Activated naive CD8-positive, alpha-beta T cell treated with anti-CD3 and anti-CD28 coated beads for 36 hours (primary cell): ENCODE measurements at places on chromosomes 4 and X. TPM values are rescaled to one million over a fixed set of nuclear protein-coding genes. Genes with fewer than 3 reads are reported as not detected.
A peak's percentile ranks its signal among the peaks of the same experiment; 100 is the strongest.

CFAP99 gene
- total RNA-seq, result not detected

ARHGAP6 gene
- total RNA-seq, result not detected

FOXP3 gene
- 11.2 TPM for total RNA-seq

ASMTL gene
- total RNA-seq, result 30.5 TPM

SYTL4 gene
- total RNA-seq, result not detected

DBET gene
- not detected for total RNA-seq

NALF2 gene
- total RNA-seq, result 0.26 TPM

GRCh38 chr4:256492-256891 is 48.8 kb downstream of the ZNF732 start:
- H3K27ac ChIP-seq, result no peak overlapping the region
- no peaks in the 10 kb centered on the region for H3K4me1 ChIP-seq
- H3K4me3 ChIP-seq, result no peak overlapping the region
- H3K27me3 ChIP-seq, result no peaks in the 10 kb centered on the region
- peaks cover 39% of the 10 kb centered on the region for H3K36me3 ChIP-seq
- DNase-seq, result no peak

GRCh38 chr4:119725011-119725410 is 96.4 kb upstream of the PDE5A start:
- no peaks in the 10 kb centered on the region for H3K36me3 ChIP-seq
- no peak for DNase-seq
- no peak overlapping the region for H3K27ac ChIP-seq
- no peak overlapping the region for H3K4me3 ChIP-seq

GRCh38 chr4:174707051-174707676 is 121.9 kb downstream of the GLRA3 start:
- DNase-seq, result no peak
- no peak overlapping the region for H3K27ac ChIP-seq
- H3K4me3 ChIP-seq, result no peak overlapping the region
- peaks cover 3% of the 10 kb centered on the region for H3K27me3 ChIP-seq

GRCh38 chr4:19961091-19961490 is 290.6 kb upstream of the SLIT2 start:
- no peaks in the 10 kb centered on the region for H3K27me3 ChIP-seq
- H3K4me1 ChIP-seq, result no peaks in the 10 kb centered on the region
- H3K27ac ChIP-seq, result no peak overlapping the region
- H3K36me3 ChIP-seq, result no peaks in the 10 kb centered on the region

DNA sequence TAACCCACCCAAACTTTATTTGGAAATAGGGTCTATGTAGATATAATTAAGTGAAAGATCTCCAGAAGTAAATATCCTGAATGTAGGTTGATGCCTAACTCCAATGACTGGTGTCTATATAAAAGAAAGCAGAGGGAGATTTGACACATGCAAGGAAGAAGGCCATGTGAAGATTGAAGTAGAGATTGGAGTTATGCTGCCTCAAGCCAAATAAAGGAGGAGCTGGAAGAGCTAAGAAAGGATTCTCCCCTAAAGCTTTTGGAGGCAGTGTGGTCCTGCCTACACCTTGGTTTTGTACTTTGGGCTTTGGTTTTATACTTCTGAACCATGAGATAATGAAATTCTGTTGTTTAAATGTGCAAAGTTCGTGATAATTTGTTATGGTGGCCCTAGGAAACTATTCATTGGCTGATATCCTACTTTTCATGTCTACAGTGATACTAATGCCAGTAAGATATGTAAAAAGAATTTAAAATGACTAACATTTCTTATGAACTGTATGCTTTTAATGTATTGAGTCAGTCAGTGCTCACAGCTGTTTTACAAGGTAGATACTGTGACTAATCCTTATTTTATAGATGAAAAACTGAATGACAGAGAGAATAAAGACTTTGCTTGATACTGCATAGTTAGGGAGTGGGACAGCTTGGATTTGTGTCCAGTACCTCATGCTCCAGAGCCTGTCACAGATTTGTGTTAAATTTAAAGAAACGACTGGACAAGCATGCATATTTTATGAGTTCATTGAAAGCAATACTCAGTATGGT is 5.9 kb upstream of the RAB40AL start:
- no peaks in the 10 kb centered on the region for H3K36me3 ChIP-seq
- no peak overlapping the region for H3K27ac ChIP-seq
- DNase-seq, result no peak
- H3K4me3 ChIP-seq, result no peak overlapping the region
- no peaks in the 10 kb centered on the region for H3K4me1 ChIP-seq

DNA sequence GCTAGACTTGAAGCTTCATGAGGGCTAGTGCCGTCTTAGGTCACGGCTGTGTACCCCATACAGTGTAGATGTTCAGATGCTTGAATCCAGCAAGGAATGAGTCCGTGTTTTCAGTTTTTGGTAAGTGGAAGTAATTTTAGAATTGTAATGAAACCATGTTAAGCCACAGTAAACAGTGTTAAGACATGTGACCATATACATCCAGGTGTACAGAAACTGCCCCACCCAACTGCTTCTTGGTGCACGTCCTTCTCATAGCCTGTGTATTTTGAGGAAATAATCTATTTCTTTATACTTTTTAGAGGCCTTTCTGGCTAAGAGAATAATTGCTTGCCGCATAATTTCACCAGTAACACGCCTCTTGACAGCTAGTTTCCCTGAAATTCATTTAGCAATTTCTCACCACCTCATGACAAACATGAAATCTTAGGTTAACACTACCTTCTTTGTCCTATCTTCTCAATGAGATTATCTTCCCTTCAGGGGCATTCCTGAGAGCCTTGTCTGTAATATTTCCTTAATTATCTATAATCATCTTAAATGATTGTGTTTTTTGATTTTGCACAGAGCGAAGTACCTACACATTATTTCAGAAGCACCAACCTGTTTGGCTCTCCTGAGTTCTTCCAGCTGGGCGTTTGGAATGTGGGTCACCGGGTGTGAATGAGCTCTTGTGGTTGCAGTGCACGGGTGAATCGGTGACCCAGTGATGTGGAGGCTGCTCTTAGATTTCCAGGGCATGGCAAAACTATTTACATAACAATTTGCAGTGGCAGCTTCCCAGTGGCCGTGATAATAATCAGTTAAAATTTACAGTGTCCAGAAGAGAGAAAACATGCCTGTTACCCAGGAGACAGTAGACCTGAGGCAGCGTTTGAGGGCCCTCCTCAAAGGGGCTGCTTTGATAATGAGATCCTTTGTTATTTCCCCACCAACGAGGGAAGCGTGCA is 50.2 kb upstream of the TADA2B start:
- H3K36me3 ChIP-seq, result peaks cover 3% of the 10 kb centered on the region
- DNase-seq, result no peak
- H3K27me3 ChIP-seq, result no peaks in the 10 kb centered on the region
- H3K4me3 ChIP-seq, result no peak overlapping the region
- no peak overlapping the region for H3K27ac ChIP-seq

- no peaks in the 10 kb centered on the region for H3K27me3 ChIP-seq
- no peak overlapping the region for H3K27ac ChIP-seq
- H3K4me1 ChIP-seq, result no peaks in the 10 kb centered on the region
- DNase-seq, result no peak
- H3K4me3 ChIP-seq, result no peak overlapping the region
- H3K36me3 ChIP-seq, result no peaks in the 10 kb centered on the region
Observed at GRCh38 chr4:159540501-159540900, 437.6 kb downstream of the RAPGEF2 start.

GRCh38 chr4:163748449-163748848 is 254.0 kb downstream of the TMA16 start:
- no peak for DNase-seq
- no peaks in the 10 kb centered on the region for H3K36me3 ChIP-seq
- no peak overlapping the region for H3K4me3 ChIP-seq
- H3K4me1 ChIP-seq, result no peaks in the 10 kb centered on the region
- H3K27ac ChIP-seq, result no peak overlapping the region

- peak; percentile 33 for DNase-seq
- H3K27ac ChIP-seq, result peak within 1 kb of the TSS; percentile 25
- no peaks in the 10 kb centered on the region for H3K27me3 ChIP-seq
- H3K4me1 ChIP-seq, result peaks cover 18% of the 10 kb centered on the region
Observed at GRCh38 chrX:153598541-153599191, at the start of gene CCNQ. Gene CCNQ, minus strand, starts transcription at chrX:153599139. Its CDS starts 66 bp downstream, at chrX:153599073.

GRCh38 chr4:26873391-26874026 is 12.9 kb downstream of the STIM2 start:
- peak; percentile 72 for DNase-seq
- no peaks in the 10 kb centered on the region for H3K27me3 ChIP-seq
- peaks cover 44% of the 10 kb centered on the region for H3K36me3 ChIP-seq
- peaks cover 78% of the 10 kb centered on the region for H3K4me1 ChIP-seq

- no peaks in the 10 kb centered on the region for H3K27me3 ChIP-seq
- H3K36me3 ChIP-seq, result peaks cover 4% of the 10 kb centered on the region
- H3K27ac ChIP-seq, result no peak overlapping the region
- H3K4me1 ChIP-seq, result peaks cover 25% of the 10 kb centered on the region
- no peak for DNase-seq
Observed at GRCh38 chr4:139861471-139861870, 195.9 kb downstream of the MGST2 start.

DNA sequence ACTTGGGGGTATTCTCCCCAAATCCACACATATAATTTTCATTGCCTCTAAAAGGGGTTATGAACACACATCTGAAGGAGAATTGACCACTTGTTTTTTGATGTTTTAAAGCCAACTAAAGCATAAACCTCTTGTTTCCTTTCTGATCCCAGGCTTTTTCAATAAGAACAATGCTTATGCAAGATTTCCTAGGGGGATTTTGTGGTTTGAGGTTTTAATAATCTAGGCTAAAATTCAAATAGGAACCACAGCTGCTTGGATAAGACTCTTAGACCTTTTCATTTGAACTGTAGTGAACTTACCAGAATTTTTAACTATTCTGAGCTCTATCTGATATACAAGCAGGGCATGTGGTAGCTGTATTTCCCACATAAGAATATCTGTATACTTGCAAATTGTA is 651.1 kb downstream of the ANKRD50 start:
- DNase-seq, result no peak
- no peak overlapping the region for H3K27ac ChIP-seq
- peaks cover 2% of the 10 kb centered on the region for H3K4me1 ChIP-seq
- H3K27me3 ChIP-seq, result no peaks in the 10 kb centered on the region

DNA sequence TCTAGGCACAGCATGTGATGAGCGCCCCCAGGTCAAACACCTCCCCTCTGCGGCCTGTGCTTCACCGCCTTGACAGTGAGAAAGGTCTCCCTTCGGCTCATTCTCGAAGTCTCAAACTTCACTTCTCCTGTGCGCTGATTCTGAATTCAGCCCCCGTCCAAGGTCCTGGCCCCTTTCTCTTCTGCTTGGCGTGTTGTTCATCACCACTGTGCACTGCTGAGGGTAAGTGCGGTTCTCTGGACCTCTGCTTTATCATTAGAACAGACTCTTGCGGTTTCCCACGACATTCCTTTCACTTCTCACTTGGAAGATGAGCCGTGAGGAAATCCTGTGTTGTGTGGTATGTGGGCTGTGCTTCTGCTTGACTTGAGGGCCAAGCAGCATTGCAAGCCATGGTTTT is 11.9 kb downstream of the HTT-AS start:
- H3K36me3 ChIP-seq, result peaks cover 2% of the 10 kb centered on the region
- H3K27me3 ChIP-seq, result no peaks in the 10 kb centered on the region
- no peak overlapping the region for H3K27ac ChIP-seq
- no peak overlapping the region for H3K4me3 ChIP-seq

GRCh38 chr4:97530676-97531075 is 612.6 kb downstream of the STPG2 start:
- DNase-seq, result no peak
- no peaks in the 10 kb centered on the region for H3K27me3 ChIP-seq
- no peaks in the 10 kb centered on the region for H3K36me3 ChIP-seq
- H3K27ac ChIP-seq, result no peak overlapping the region
- no peaks in the 10 kb centered on the region for H3K4me1 ChIP-seq
- no peak overlapping the region for H3K4me3 ChIP-seq

DNA sequence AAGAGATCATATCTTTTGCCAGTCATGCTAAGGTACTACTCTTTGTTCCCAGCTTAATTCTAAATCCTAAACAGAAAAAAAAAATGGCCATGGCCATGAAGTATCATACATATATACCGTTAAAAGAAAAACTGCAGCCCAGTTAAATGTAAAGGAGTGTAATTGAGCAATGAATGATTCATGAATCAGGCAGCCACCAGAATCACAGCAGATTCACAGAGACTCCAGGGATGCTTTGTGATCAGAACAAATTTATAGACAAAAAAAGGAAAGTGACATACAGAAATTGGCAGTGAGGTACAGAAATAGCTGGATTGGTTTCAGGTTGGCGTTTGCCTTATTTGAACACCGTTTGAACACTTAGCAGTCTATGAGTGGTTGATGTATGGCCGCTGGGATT is 42.1 kb upstream of the PDGFC start:
- H3K4me3 ChIP-seq, result no peak overlapping the region
- H3K36me3 ChIP-seq, result no peaks in the 10 kb centered on the region
- DNase-seq, result no peak
- no peaks in the 10 kb centered on the region for H3K27me3 ChIP-seq
- H3K4me1 ChIP-seq, result no peaks in the 10 kb centered on the region

DNA sequence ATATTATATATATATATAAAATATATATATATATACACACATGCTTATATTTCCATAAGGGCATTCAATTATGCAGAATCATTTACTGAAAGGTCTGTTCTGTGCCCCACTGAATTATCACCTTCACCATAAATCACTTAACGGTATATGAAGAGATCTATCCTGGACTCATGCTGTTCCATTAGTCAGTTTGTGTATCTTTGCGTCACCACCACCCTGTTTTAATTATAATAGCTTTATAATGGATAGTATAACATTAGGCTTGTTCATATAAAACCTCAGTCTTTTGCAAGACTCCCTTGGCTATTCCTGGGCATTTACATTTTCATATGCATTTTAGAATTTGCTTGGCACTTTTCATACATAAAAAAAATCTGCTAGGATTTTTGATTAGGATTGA is 19.1 kb downstream of the WDR17 start:
- no peak overlapping the region for H3K4me3 ChIP-seq
- no peak for DNase-seq
- H3K27ac ChIP-seq, result no peak overlapping the region
- H3K27me3 ChIP-seq, result peaks cover 10% of the 10 kb centered on the region

GRCh38 chr4:145731028-145731427 is 51.1 kb downstream of the C4orf51 start:
- no peaks in the 10 kb centered on the region for H3K36me3 ChIP-seq
- H3K27ac ChIP-seq, result no peak overlapping the region
- H3K27me3 ChIP-seq, result peaks cover 29% of the 10 kb centered on the region
- no peak for DNase-seq
- no peak overlapping the region for H3K4me3 ChIP-seq
- H3K4me1 ChIP-seq, result peaks cover 11% of the 10 kb centered on the region
